HTR-8/SVneo (cell line): ENCODE measurements at places on chromosomes 7 and 10.
A peak's percentile ranks its signal among the peaks of the same experiment; 100 is the strongest.

DNA sequence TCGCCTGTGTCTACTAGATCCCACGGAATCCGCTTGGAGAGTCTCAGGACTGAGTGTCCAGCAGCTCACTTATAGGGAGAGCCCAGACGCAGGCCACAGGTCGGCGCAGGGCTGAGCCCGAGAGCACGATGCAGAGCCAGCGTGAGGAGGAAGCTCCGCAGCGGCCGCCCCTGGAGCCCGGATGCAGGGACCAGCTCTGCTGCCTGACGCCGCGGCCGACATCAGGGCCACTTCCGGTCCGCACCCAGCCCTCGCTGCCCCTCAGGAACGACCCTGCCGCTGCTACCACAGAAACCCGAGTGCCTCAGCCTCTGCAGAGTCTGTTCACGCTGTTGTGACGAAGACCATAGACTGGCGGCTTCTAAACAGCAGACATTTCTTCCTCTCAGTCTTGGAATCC lies 275.8 kb upstream of the PPP2R2D start:
- no peak for DNase-seq

- DNase-seq, result peak; percentile 39
Measured at GRCh38 chr10:112658900-112659638, 212.1 kb downstream of the VTI1A start.

GRCh38 chr7:121041516-121042148 lies 53.1 kb downstream of the CPED1 start:
- DNase-seq, result no peak

- DNase-seq, result no peak
Measured at GRCh38 chr10:61669849-61670248, 7.1 kb downstream of the CABCOCO1 start.

DNA sequence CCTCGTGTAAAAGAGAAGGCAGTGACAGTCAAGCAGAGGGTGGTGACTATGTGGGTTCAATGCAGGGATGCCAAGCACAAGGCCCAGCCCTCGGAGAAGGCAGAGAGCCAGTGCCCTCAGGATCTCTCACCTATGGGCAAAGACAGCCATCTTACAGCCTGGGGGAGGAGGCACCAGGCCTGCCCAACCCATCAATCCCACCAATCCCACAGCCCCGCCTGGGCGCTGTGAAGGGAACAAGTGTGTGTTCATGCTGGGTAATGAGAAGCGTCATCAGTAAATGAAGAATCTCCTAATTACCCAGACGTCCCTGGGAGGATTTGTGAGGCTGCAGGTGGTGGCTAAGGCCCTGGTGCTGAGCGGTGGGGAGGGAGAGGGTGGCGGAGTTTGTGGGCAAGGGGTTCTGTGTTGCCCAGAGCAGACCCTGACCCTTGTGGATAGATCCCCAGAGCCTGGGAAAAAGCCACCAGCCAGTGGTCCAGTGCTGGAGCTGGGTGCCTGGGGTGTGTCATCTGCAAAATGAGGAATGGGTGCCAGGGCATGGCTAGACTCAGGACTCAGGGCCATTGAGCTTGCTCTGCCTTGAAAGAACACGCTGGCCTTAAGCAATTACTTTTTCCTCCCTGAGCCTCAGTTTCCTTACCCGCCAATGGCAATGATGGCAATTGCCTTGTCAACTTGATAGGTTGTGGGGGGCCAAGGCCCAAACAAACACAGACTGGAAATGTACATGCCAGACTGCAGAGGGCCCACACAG lies 128.1 kb upstream of the UNC5B start:
- no peak for DNase-seq

- DNase-seq, result no peak
Measured at GRCh38 chr10:95569368-95569767, 8.2 kb upstream of the SORBS1 start.

GRCh38 chr7:27155816-27156507 lies 513 bp downstream of the HOXA7 start:
- no peak for DNase-seq
